ENCODE measurements at places on chromosomes 2 and 18.

DNA sequence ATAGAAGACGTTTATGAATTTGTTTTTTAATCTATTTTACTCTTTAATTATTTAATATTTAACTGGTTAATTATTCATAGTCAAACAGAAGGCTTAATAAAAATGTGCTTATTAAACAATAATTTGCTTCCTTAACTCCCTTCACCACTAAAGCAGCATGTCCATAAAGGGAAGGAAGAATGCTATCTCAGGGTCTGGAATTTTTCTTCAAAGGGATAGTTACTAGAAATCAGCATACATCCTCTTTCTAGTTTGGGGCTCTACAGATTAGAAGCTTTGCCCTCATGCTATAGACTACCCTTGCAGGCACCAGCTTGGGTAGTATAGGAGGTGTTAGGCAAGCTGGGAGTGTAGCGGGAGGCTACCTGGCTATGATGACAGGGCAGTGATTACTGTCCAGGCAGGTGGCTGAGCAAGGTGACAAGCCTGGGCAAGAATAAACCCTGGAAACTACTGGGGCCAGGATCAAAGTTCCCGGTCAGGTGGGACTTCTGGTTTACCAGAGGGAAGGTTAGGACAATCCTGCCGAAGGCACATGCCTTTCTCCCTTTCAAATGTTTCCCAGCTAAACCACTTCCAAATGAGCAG lies 276.0 kb upstream of the REV1 start:
- no peak overlapping the region for H3K4me3 ChIP-seq
- no peaks in the 10 kb centered on the region for H3K36me3 ChIP-seq
- H3K4me1 ChIP-seq: no peaks in the 10 kb centered on the region
- no peaks in the 10 kb centered on the region for H3K27me3 ChIP-seq

DNA sequence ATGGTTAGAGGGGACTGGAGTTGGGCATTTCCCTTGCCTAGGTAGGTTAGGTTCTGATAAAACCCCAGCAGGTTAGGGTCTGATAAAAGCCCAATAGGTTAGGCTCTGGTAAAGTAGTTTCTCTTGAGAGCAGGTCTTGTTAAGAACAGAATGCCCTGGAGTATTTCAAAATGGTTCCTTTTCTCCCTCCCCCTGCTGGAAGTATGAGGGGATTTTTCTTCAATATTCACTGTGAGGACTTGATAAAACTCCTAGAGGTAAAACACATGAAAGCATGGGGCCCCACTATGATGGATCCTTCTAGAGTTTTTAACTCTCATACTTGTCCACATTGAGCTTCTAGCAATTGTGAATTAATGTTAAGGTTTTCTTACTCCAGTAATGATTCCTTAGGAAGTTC lies 27.6 kb downstream of the ANKAR start:
- H3K4me1 ChIP-seq: no peaks in the 10 kb centered on the region
- no peaks in the 10 kb centered on the region for H3K27me3 ChIP-seq
- no peak overlapping the region for H3K4me3 ChIP-seq
- no peak for DNase-seq

DNA sequence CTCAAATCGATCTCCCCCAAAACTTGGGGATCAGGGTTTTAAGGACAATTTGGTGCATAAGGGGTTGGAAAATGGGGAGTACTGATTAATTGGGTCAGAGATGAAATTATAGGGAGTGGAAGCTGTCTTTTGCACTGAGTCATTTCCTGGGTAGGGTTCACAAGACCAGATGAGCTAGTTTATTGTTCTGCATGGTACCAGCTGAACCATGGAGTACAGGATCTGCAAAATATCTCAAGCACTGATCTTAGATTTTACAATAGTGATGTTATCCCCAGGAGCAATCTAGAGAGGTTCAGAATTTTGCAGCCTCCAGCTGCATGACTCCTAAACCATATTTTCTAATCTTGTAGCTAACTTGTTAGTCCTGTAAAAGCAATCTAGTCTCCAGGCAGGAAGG lies 73.1 kb downstream of the CPO start:
- no peaks in the 10 kb centered on the region for H3K27me3 ChIP-seq
- no peaks in the 10 kb centered on the region for H3K36me3 ChIP-seq
- peaks cover 30% of the 10 kb centered on the region for H3K4me1 ChIP-seq
- no peak for DNase-seq
- H3K27ac ChIP-seq: peak overlapping the region; percentile 76
- no peak overlapping the region for H3K4me3 ChIP-seq

GRCh38 chr2:64337314-64337713 lies 116.6 kb upstream of the LGALSL start:
- H3K4me1 ChIP-seq: no peaks in the 10 kb centered on the region
- H3K27ac ChIP-seq: no peak overlapping the region
- H3K4me3 ChIP-seq: no peak overlapping the region
- no peaks in the 10 kb centered on the region for H3K36me3 ChIP-seq
- no peaks in the 10 kb centered on the region for H3K27me3 ChIP-seq

DNA sequence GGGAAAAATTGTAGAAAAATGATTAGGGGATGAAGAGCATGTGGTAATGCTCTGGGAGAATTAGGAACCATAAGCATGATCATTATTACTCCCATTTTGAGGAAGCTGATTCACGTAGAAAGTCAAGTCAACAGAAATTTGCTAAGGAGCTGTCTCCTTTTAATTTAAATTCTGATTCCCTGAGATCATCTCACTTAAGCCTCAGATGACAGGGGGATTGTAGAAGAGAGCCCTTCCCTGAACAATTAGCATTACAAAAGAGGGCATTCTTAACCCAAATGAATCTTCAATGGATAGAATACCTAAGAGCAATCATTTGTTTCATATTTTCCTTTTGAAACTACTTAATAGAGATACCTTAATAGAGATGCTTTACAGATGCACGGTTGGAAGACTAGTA lies 267.9 kb downstream of the NYAP2 start:
- DNase-seq: no peak
- H3K27ac ChIP-seq: no peak overlapping the region
- no peak overlapping the region for H3K4me3 ChIP-seq
- no peaks in the 10 kb centered on the region for H3K36me3 ChIP-seq

- H3K4me3 ChIP-seq: no peak overlapping the region
- no peaks in the 10 kb centered on the region for H3K27me3 ChIP-seq
- no peak for DNase-seq
Measured at GRCh38 chr2:165725421-165725820, 68.6 kb downstream of the GALNT3 start.

DNA sequence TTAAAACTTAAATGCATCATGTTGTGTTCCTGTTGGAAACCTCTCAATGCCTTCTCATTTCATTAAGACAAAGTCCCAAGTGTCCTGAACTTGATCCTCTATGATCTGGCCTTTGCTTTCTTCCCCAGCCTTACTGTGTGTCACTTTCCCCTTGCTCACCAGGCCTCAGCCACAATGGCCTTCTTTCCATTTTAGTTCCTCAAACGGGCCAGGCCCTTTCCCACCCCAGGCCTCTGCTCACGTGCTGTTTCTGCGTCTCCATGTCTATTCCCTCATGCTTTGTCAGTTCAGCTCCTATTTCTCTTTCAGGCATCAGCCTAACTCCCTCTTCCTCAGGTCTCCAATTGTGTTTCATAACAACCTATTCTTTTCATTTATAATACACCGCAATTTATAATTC lies 19.5 kb downstream of the CXCR4 start:
- no peak overlapping the region for H3K27ac ChIP-seq
- DNase-seq: no peak
- no peak overlapping the region for H3K4me3 ChIP-seq

DNA sequence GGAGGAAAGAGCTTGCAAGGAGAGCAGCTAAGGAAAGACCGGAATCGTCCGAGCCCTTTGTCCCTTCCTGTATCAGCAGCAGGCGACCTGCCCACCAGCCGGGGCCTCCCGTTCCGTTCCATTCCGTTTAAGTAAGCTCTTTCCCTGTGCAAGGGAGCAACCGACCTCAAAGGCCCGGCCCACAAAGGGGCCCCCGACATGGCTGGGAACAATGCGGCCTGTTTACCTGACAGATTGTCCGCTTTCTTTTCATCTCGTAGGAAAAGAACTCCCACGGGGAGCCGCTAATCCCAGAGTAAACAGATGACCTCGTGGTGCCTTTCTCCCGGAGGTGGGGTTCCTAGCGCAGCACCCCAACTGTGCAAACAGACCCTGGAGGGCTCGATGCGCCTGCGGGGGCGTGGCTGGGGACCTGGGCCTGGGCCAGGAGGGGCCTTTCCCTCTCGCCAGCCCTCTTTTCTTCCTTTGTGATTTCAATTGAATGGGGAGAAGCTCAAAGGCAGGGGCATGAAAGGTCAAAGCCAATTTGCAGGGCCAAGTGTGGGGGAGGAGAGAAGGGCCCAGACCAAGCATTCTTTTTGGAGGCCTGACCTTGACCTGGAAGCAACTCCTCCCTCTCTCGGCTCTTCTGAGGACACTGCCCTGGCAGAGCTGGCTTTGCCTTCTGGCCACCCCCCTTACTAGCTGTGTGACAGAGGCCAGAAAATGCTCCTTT lies 120.2 kb downstream of the INHBB start:
- H3K4me1 ChIP-seq: peaks cover 14% of the 10 kb centered on the region
- no peaks in the 10 kb centered on the region for H3K36me3 ChIP-seq
- DNase-seq: no peak
- H3K27ac ChIP-seq: no peak overlapping the region
- H3K4me3 ChIP-seq: no peak overlapping the region
- no peaks in the 10 kb centered on the region for H3K27me3 ChIP-seq

DNA sequence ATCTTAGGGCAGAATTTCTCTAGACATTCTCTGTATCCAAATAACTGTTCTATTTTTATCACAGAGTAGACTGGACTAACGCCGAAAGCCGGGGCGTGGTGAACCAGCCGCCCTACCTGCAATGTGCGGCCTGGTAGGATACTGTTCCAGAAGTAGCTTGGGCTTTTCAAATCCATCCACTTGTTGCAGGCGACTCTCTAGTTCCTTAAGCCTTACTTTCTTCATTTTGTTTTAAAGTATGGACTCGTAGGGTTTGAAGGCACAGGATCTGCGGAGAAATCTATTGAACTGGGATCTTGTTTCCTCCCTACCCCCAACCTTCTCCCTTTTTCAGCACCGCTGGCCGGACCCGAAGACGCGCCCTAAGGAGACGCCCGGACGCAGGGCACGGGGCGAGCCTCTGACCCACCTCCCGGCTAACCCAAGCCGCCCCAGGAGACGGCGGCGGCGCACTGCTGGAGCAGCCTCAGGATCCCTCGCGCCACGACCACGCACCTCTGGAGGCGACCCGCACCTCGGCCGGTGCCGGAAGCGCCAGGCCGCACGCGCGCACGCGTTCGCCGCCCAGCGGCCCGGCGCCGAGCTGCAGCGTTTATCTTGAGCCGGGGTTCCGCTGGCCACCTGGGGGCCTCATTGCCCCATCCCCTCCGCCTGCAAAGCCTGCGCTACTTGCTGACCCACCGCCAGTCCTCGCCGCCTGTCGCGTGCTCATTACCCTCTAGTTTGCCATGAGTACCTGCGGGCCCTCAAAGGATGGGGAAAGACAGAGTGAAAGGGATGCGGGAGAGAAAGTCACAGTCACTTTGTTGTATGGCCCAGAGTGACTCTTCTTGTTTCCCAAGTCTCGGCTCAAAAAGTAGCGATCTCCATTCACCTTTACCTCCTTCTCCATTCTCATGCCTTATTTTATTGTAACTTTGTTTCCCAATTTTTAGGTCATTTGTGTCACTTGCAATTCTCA lies at the start of gene METTL5:
TSS of gene METTL5 (minus strand) at position 533 of the 961 bp plus-strand sequence. CDS start at position 225, 308 bp downstream.
- H3K4me1 ChIP-seq: peaks cover 32% of the 10 kb centered on the region
- H3K4me3 ChIP-seq: peak within 1 kb of the TSS; percentile 71
- no peaks in the 10 kb centered on the region for H3K27me3 ChIP-seq
- H3K36me3 ChIP-seq: peaks cover 37% of the 10 kb centered on the region

- no peak overlapping the region for H3K4me3 ChIP-seq
- no peaks in the 10 kb centered on the region for H3K27me3 ChIP-seq
Measured at GRCh38 chr2:173202570-173202969, 126.9 kb downstream of the MAP3K20 start.

GRCh38 chr2:166841679-166842078 lies 46.6 kb upstream of the XIRP2 start:
- H3K27ac ChIP-seq: no peak overlapping the region
- H3K4me1 ChIP-seq: no peaks in the 10 kb centered on the region
- no peaks in the 10 kb centered on the region for H3K27me3 ChIP-seq
- no peak for DNase-seq
- H3K4me3 ChIP-seq: no peak overlapping the region

DNA sequence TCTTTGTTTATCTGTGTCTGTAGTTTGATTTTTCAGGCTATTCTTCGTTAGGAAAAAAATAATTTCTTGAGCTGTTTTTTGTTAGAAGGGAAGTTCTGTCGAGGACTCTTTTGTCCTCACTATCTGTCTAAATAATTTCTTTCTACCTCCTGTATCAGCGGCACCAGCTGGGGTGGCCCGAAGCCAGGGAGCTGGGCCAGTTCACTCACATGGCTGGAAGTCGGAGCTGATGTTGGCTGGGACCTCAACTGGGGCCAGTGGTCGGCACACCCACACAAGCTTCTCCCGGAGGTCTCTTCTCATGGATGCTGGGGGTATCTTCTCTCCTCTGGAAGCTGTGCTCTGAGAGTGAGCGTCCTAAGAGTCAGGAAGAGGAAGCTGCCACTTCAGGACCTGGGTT lies 8.0 kb upstream of the PDIA6 start:
- DNase-seq: no peak
- no peaks in the 10 kb centered on the region for H3K4me1 ChIP-seq
- no peaks in the 10 kb centered on the region for H3K27me3 ChIP-seq

GRCh38 chr2:174439323-174439722 lies 43.8 kb downstream of the SCRN3 start:
- no peak overlapping the region for H3K4me3 ChIP-seq
- no peaks in the 10 kb centered on the region for H3K27me3 ChIP-seq
- no peak for DNase-seq
- no peaks in the 10 kb centered on the region for H3K36me3 ChIP-seq
- H3K27ac ChIP-seq: no peak overlapping the region
- peaks cover 10% of the 10 kb centered on the region for H3K4me1 ChIP-seq

- H3K27me3 ChIP-seq: no peaks in the 10 kb centered on the region
- no peak overlapping the region for H3K4me3 ChIP-seq
- DNase-seq: no peak
- no peaks in the 10 kb centered on the region for H3K36me3 ChIP-seq
- H3K4me1 ChIP-seq: peaks cover 12% of the 10 kb centered on the region
Measured at GRCh38 chr2:37634914-37635503, 36.4 kb downstream of the CDC42EP3 start.

DNA sequence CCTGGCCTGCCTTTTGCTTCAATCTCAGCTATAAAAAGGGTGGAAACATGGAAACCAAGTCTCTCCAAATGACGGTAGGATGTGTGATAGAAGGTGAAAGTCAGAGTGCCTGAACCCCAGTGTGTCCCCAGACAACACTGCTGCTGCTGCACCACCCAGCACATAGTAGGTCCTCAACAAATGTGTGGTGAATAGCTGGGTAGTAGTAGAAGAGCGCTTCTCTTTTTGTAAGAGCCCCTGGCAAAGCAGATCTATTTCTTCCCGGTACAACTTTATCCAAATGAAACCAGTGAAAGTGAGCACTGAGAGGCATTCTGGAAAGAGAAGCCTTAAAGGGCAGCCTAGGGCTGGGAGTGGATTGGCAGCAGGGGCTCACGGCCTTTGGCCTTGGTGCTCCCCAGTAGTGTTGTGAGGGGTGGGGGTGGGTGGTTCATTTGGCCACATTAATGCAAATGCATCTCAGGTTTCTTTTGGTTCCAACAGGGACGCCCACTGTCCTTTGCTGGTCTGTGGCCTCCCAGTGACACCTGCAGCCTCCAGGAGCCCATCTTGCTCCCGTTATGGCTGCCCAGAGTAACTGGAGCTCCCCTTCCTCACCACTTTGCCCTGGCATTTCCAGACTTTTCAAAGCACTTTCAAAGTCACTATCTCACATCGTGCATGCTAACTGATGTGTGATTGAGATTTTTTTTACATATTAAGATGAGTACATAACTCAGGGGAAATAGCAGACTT lies 304.3 kb upstream of the EPAS1 start:
- H3K36me3 ChIP-seq: no peaks in the 10 kb centered on the region
- peaks cover 19% of the 10 kb centered on the region for H3K4me1 ChIP-seq
- no peak overlapping the region for H3K4me3 ChIP-seq
- peak overlapping the region; percentile 78 for H3K27ac ChIP-seq
- DNase-seq: no peak
